ENCODE measurements at places on chromosomes 11 and 22.
A peak's percentile ranks its signal among the peaks of the same experiment; 100 is the strongest.

DNA sequence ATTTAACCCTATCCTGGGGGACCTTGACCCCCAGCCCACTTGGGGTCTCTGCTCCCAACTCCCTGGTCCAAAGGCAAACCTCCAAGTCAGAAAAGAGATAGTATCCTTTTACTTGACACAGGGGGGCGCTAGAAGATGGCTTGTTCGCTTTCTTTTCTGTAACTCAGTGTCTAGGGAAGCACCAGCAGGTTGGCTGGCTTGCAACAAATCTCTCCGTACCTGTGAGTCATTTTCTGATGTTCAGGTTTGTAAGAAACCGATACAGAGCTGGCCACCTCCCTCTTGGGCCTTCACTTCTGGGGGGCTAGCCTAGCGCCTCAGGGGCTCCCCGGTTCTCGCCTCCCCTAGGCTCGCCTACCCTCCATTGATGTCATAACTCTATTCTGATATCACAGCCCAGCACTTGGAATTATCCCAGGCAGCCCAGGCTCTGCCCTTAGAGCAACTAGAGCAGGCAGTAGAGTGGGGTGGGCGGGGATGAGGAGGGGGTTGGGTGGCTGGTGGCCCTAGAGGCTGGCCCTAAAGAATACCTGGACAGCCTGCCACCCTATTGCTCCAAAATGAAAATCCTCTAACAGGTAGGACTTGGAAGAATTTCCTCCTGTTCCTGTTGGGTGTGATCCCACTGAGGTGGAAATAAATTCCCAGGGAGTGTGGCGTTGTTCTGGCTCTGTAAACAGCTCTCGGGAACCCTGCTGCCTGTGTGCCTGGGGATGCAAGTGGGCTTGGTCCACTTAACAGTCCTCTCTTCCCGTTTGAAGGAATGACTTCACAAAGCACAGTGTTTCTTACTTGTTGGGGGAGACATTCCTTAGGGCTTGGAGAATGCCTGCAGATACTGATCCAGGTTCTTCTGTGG is 69.4 kb downstream of the OSBP2 start:
- H3K27me3 ChIP-seq, result no peaks in the 10 kb centered on the region
- H3K36me3 ChIP-seq, result no peaks in the 10 kb centered on the region
- DNase-seq, result no peak

- no peak overlapping the region for H3K27ac ChIP-seq
- H3K36me3 ChIP-seq, result no peaks in the 10 kb centered on the region
- H3K27me3 ChIP-seq, result no peaks in the 10 kb centered on the region
- no peak for DNase-seq
Observed at GRCh38 chr11:70603756-70604211, 205.5 kb downstream of the CTTN start.

GRCh38 chr22:48618326-48618725 is 1209.3 kb downstream of the BRD1 start:
- no peak overlapping the region for H3K27ac ChIP-seq
- no peaks in the 10 kb centered on the region for H3K36me3 ChIP-seq
- no peak for DNase-seq
- no peaks in the 10 kb centered on the region for H3K27me3 ChIP-seq
- no peaks in the 10 kb centered on the region for H3K4me1 ChIP-seq
- no peak overlapping the region for H3K4me3 ChIP-seq

GRCh38 chr11:29361369-29361768 is 655.5 kb downstream of the KCNA4 start:
- H3K4me3 ChIP-seq, result no peak overlapping the region
- no peaks in the 10 kb centered on the region for H3K4me1 ChIP-seq
- no peaks in the 10 kb centered on the region for H3K36me3 ChIP-seq
- no peak overlapping the region for H3K27ac ChIP-seq
- DNase-seq, result no peak

- no peak overlapping the region for H3K27ac ChIP-seq
- H3K36me3 ChIP-seq, result no peaks in the 10 kb centered on the region
- H3K27me3 ChIP-seq, result no peaks in the 10 kb centered on the region
- H3K4me1 ChIP-seq, result peaks cover 64% of the 10 kb centered on the region
- no peak for DNase-seq
Observed at GRCh38 chr22:29623059-29623458, 19.6 kb downstream of the NF2 start.

GRCh38 chr11:109046284-109046992 is 375.6 kb upstream of the C11orf87 start:
- no peak for DNase-seq
- no peak overlapping the region for H3K27ac ChIP-seq
- H3K36me3 ChIP-seq, result no peaks in the 10 kb centered on the region
- no peaks in the 10 kb centered on the region for H3K27me3 ChIP-seq
- H3K4me1 ChIP-seq, result no peaks in the 10 kb centered on the region

DNA sequence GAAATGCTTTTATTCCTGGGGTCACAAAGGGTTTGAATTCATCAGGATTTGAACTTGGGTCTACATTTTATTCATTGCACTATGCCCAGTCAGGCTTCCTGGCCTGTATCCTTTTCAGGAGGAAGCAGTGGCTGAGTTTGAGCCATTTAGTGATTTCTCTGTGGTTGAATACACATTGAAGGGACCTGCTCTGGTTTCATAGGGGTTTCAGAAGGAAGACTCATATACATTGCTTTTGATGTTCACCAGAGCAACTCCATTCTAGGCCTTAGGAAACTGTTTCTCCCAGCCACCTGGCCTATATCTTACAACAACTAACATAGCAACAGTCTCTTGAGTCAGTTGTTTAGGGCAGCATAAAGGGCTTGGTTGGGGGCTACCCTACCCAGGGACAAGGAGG is 165.7 kb downstream of the INSC start:
- no peaks in the 10 kb centered on the region for H3K36me3 ChIP-seq

DNA sequence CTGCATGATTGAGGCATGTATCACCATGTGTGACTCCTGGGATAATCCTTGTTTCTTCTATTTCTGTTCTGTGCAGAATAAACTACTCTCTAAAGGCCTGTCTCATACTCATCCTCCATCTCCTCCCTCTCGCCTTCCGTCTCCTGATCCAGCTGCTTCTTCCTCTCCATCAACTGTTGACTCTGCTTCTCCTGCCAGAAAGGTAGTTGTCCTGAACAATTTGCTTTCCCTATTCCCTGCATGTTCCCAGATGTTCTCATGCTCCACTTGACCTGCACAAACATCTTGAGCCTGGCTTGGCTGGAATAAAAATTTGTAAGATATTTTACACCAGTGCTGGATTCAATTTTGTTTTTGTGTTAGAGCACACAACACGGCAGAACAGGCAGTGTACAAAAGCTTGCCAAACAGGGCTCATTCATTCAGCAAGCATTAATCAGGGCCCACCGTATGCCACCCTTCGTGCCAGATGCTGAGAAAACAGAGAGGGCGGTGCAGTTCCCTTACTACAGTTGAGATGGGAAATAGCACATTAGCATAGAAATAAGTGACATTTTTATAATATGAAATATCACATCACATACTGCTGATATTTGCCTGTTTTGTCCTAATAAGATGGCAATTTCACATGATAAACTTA is 133.3 kb upstream of the PARVA start:
- no peaks in the 10 kb centered on the region for H3K36me3 ChIP-seq
- no peak for DNase-seq
- H3K4me3 ChIP-seq, result no peak overlapping the region
- no peaks in the 10 kb centered on the region for H3K27me3 ChIP-seq
- peak overlapping the region; percentile 65 for H3K27ac ChIP-seq
- H3K4me1 ChIP-seq, result no peaks in the 10 kb centered on the region

DNA sequence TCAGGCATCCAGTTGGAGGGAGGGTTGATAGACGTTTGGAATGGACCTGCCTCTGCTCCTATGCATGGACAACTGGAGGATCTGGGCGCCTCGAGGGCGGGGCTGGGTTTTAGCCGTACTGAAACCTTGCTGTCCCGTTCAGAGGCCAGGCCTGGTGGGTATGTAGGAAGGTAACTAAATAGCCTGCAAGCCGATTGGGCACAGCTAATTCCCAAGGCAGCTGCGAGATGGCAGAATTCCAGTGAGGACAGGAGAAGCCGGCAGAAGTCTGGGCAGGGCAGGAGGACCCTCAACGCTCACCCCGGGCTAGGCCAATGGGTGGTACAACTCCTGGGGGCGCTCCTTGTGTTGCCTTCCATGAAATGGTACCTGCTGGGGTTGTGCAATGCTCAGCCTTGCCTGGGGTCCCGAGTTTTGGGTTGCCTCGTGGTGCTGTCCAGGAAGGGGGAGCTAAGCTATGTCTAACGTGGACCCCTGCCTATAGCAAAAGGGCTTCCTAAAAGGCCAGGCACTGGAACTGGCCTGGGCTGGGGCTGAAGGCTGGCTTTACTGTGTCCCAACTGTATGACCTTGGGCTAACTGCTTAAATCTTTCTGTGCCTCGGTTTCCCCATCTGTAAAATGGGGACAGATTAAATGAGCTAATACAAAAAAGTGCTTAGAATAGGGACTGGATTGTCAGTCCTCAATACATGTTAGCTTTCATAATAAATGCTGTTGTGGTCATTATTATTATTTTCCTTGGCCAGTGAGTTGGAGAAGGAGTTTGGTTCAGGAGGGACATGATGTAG is 30.1 kb upstream of the CD82 start:
- H3K4me3 ChIP-seq, result no peak overlapping the region
- H3K27me3 ChIP-seq, result no peaks in the 10 kb centered on the region
- no peak overlapping the region for H3K27ac ChIP-seq
- DNase-seq, result no peak
- H3K36me3 ChIP-seq, result no peaks in the 10 kb centered on the region

DNA sequence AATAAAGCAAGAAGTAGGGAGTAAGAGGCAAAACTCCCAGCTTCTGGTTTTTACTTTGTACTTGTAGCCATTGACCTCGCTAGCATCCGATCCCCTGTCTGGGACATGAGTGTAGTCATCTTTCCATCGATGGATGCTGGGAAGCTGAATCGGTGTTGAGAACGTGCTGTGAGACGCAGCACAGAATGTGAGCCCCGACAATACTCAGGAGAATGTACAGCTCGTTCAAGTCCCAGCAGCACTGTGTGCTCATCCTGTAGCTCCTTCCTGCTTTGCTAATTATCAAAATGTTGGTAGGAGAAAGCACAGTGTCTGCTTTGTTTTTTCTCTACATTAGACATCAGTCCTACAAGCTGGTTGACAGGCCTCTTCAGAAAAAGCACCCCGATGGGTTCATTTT is 56.6 kb downstream of the JAM3 start:
- H3K36me3 ChIP-seq, result no peaks in the 10 kb centered on the region
- no peak for DNase-seq
- peaks cover 22% of the 10 kb centered on the region for H3K4me1 ChIP-seq
- peak overlapping the region; percentile 47 for H3K4me3 ChIP-seq

DNA sequence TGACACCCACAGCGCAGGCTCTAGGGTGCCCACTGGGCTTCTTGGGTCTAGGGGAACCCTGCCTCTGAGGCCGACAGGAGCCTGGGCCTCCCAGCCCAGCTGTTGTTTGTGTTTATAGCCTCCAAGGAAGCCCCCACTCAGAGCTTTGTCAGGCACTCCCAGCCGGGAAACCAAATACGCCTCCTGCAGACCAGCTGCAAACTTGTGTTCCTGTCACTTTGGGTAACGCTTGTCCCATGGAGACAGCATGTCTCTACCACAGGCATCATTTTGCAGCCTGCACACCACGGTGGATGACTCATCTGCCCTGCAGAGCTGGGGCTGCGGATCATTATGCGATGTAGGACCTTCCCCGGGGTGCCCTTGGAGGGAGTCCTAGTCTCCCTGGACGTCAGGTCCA is 40.6 kb upstream of the CRYBB3 start:
- H3K27ac ChIP-seq, result no peak overlapping the region
- H3K27me3 ChIP-seq, result no peaks in the 10 kb centered on the region
- no peak for DNase-seq
- H3K4me1 ChIP-seq, result no peaks in the 10 kb centered on the region
- H3K4me3 ChIP-seq, result no peak overlapping the region

DNA sequence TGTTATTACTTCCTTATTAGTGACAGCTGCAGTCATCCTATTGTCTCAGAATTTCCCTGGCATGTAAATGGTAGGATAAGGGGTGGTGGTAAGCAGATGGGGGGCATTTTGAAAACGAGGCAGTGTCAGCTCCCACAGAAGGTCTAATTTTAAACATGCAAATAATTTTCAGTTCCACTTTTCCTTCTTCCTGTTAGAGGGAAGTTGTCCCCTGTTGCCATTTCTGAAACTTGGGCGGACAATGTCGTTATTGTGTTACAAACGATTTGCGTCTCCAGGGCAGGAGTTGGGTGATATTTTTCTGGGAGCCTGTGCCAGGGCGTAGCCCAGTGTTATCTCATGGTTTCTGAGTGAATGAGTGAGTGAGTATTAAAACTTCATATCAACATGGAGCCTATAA is 7.4 kb downstream of the PTPRJ start:
- H3K27me3 ChIP-seq, result no peaks in the 10 kb centered on the region
- no peak overlapping the region for H3K4me3 ChIP-seq
- H3K27ac ChIP-seq, result peak overlapping the region; percentile 90
- peaks cover 28% of the 10 kb centered on the region for H3K4me1 ChIP-seq

GRCh38 chr11:106917973-106918372 is 100.3 kb downstream of the GUCY1A2 start:
- H3K4me3 ChIP-seq, result no peak overlapping the region
- H3K27me3 ChIP-seq, result no peaks in the 10 kb centered on the region
- H3K36me3 ChIP-seq, result no peaks in the 10 kb centered on the region
- no peak for DNase-seq
- H3K4me1 ChIP-seq, result no peaks in the 10 kb centered on the region
- H3K27ac ChIP-seq, result no peak overlapping the region

DNA sequence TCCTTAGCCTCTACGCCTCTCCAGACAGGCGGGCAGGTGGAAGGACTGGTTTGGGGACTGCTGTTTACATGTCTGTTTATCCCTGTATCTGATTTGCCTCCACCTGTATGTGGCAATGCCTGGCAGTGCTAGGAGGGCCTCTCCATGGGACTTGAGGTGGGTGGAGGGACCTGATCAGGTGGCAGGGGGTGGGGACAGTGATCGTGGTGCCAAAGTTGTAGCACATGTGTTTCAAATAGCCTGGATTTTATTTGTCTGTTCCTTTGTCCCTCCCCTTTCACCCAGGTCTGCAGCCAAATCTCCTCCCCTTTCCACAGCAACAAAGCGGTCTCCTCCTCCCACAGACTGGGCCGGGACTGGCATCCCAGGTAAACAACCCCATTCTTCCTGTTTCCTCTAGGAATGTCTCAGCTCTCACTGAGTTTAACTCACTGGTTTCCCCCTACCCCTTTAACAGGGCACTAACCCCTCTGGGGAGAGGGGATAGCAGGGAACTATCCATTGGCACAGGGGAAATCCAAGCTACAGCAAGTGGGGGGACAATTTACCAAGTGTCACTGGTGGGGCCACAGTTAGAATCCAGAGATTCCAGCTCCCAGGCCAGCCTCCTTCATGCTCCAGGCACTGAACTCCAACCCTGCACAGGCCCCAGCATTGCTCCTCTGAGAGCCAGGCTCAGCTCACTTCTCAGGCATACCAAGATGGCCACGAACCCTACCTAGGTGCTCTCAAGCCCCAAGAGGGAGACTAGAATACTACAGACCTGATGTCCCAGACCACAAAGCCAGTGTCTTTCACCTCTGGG is 22.9 kb upstream of the TLCD5 start:
- peaks cover 3% of the 10 kb centered on the region for H3K27me3 ChIP-seq
- no peak overlapping the region for H3K27ac ChIP-seq
- no peaks in the 10 kb centered on the region for H3K36me3 ChIP-seq
- DNase-seq, result no peak

DNA sequence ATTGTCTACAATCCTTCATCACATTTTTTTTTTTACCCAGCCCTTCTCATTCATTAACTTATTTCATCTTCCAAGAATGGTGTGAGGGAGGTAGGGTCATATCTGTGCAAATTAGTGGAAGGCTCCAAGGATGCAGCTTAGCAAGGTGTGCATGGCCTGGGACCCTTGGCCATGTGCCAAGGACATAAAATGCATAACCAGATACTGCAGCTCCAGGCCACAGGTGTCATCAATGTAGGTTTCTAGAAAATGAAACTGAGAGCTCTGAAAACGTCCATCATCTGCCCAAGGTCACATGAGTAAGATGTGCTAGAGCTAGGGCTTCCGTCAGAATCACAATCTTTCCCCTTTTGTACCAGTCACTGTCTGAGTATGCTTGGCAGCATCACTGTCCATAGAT is 29.8 kb downstream of the ANKK1 start:
- no peaks in the 10 kb centered on the region for H3K27me3 ChIP-seq
- no peak for DNase-seq
- no peak overlapping the region for H3K27ac ChIP-seq
